NCI-H1417 treated with DMSO at 0.1 percent for 48 hours (cell line): ENCODE measurements at places on chromosomes 4 and X.

- no peak for DNase-seq
Observed at GRCh38 chr4:120939693-120940092, 17.2 kb upstream of the PRDM5 start.

- DNase-seq: no peak
Observed at GRCh38 chr4:155543126-155543765, 123.4 kb upstream of the GUCY1A1 start.

DNA sequence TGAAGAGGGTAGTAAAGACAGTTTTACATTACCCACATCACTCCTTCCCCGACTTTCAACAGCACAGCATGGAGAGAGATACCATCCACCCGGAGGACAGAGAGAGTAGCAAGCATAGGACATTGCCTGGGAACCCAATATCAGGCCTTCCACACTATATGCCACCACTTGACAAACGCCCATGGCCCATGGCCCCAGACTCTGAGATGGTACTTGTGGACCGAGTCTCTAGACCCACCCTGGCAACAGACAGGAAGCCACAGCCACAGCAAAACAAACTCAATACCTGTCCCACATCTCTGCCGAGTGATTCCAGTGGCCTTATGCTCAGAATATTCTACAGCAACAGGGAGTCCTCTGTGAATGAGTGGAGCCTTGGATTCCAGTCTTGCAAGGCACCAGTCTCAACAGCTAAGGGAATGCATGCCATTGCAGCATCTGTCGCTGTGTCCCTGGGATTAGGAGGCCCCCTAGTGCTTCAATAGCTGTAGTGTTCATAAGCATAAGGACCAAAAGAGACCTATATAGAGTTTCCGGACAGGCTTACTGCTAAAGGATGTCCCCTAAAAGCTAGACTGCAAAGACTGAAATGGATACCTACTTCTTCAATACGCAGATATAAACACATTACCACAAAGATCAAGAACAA lies 14.7 kb upstream of the CT55 start:
- DNase-seq: no peak

DNA sequence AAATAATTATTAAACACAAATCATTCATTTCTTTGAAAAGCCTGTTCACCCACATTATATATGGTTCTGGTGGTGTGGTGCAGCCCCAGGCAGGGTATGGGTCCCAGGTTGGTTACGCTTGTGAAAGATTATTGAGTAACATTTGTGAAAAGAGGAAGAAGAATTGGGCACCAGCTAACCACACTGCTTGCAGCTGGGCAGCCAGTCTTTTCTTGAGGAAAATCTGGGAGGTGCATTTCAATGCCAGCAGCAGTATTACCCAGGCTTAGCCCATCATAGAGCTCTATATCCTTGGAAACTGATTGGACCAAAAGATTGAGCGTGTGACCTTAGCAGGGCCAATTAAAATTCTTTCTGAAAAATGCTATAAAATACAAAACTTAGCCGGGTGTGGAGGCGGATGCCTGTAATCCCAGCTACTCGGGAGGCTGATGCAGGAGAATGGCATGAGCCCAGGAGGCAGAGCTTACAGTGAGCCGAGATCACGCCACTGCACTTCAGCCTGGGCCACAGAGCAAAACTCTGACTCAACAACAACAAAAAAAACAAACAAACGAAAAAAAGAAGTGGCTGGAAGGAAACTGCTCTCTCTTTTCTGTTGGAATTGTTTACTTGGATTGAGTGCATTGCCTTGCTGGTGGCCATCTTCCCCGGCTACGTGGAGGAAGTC lies 9.7 kb upstream of the PLAC8 start:
- no peak for DNase-seq

DNA sequence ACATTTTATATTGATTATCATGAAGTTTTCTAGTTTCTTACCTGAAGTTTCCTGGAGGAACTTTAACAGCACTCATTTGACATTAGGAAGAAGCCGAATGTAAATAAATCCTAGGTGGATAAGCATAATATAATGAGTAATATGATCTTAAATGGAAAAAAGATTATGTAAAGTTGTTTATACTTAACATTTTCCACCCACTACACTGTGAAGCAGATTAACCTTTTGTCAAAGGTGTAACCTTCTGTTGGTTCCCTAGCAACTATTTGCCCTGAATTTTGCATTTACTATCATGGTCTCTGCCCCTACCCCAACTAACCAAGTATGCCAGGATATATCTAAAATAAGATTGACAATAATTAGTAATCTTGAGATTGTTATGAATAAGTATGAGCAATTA lies at the start of gene UGT2A1:
Gene UGT2A1 (minus strand): TSS at position 101 of the 400 bp plus-strand sequence. CDS start 5,603 bp downstream, outside the sequence.
- DNase-seq: no peak

- no peak for DNase-seq
Observed at GRCh38 chrX:42422961-42423360, 355.0 kb downstream of the PPP1R2C start.

GRCh38 chr4:5812506-5813229 lies 80.2 kb downstream of the CRMP1 start:
- DNase-seq: peak; percentile 32

DNA sequence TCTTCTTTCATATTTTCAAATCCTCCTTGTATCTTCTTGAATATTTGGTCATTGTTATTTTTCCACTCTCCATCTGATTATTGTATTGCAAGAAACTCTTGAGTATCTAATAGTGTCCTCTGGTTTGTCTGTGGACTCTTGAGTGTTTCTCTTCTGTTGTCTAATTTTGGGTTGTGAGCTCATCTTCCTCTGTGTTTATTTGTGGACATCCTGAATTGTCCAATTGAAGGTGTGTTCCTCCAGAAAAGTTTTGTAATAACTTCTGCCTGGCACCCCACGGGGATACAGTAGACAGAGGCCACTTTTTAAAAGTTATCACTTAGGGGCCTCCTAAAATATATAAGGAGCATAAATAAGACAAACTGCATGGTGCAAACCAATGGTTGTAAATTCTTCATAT lies 3.1 kb upstream of the CC2D2A start:
- no peak for DNase-seq

DNA sequence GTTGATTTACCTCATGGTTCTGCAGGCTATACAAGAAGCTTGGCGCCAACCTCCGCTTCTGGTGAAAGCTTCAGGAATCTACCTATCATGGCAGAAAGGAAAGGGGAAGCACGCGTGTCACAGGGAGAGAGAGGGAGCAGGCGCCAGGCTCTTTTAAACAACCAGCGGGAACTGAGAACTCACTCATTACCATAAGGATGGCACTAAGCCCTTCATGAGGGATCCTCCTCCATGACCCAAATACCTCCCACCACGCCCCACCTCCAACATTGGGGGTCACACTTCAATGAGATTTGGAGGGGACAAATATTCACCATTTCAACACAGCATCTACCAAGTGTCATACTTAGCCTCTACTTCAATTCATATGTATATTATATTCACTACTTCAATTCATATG lies 18.8 kb upstream of the TBC1D8B start:
- DNase-seq: no peak

GRCh38 chr4:47413521-47413920 lies 50.0 kb downstream of the COMMD8 start:
- no peak for DNase-seq

- DNase-seq: no peak
Observed at GRCh38 chr4:77163641-77164040, 6.6 kb downstream of the CCNG2 start.

- no peak for DNase-seq
Observed at GRCh38 chr4:137376312-137376711, 156.0 kb downstream of the PCDH18 start.

DNA sequence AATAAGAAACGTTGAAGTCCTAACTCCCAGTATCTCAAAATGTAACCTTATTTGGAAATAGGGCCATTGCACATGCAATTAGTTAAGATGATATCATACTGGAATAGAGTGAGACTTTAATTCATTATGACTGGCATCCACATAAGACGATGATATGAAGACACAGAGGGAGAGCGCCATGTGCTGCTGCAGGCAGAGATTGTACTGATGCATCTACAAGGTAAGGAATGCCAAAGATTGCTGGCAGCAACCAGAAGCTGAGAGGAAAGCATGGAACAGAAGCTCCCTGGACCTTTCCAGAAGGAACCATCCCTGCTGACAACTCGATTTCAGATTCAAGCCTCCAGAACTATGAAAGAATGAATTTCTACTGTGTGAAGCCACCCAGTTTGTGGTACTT lies 697.0 kb upstream of the INTU start:
- DNase-seq: no peak

- DNase-seq: no peak
Observed at GRCh38 chr4:123599061-123599919, 202.7 kb downstream of the SPRY1 start.

GRCh38 chrX:15087747-15088146 lies 182.1 kb downstream of the ASB9 start:
- DNase-seq: no peak

DNA sequence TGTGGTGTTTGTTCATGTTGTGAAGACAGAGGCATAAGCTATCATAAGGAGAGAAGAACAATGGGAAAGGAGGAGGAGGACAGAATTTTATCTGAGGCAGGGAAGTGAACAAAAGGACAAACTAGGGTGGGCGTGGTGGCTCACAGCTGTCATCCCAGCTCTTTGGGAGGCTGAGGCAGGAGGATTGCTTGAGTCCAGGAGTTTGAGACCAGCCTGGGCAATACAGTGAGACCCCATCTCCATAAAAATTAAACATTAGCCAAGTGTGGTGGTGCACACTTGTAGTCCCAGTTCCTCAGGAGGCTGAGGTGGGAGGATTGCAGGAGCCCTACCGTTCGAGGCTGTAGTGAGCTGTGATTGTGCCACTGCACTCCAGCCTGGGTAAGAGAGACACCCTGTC lies 49.9 kb downstream of the TMEM154 start:
- DNase-seq: no peak

DNA sequence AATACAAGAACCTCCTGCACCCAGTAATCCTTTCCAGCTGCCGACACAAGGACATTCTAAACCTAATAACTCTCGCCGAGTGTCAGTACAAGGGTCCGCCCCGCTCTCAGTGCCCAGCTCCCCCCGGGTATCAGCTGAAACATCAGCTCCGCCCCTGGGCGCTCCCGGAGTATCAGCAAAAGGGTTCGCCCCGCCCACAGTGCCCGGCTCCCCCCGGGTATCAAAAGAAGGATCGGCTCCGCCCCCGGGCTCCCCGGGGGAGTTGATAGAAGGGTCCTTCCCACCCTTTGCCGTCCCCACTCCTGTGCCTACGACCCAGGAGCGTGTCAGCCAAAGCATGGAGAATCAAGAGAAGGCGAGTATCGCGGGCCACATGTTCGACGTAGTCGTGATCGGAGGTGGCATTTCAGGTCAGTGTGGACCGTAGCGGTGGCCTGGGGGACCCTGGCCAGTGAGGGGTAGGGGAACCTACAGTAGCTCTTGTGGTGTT lies at the start of gene MAOA:
Gene MAOA (plus strand): TSS at position 295 of the 490 bp plus-strand sequence. CDS start 43 bp downstream, at position 338.
- DNase-seq: no peak

- no peak for DNase-seq
Observed at GRCh38 chr4:1178300-1179088, 6.1 kb upstream of the SPON2 start.

DNA sequence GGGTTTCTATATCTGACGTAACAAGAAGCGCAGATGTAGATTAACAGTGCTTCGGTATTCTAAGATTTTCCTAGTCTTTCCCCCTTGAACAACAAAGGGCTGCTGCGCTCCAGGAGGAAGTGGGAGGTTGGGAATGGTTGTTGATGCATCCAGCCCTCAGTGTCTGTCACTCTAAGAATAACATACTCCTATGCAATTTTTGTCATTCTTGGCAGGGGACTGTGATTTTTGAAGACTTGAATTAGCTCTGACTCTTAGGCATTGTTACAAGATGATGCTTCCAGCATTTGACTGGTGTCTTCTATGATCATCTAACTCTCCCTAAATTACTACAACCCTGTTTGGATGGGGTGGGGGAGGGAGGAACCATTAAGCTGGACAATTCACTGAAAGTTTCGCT lies 394.2 kb downstream of the ARHGAP24 start:
- no peak for DNase-seq

DNA sequence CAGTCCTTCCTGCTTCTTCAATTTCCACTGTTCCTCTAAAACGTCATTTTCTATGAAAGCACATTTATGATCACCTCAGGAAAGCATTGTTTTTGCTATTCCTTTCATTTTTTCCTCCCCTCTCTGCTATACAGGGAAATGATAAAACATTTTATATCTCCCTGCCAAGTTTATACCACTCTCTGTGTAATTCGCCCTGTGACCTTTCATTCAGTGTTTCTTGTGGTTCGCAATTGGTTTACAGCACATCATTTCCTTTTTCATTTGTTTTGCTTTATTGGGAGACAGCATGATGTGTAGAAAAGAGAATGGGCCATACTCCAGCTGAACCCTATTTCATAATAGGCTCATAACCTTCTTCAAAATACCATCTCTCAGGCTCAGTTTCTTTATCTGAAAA lies 99.9 kb upstream of the RAPGEF2 start:
- DNase-seq: no peak

DNA sequence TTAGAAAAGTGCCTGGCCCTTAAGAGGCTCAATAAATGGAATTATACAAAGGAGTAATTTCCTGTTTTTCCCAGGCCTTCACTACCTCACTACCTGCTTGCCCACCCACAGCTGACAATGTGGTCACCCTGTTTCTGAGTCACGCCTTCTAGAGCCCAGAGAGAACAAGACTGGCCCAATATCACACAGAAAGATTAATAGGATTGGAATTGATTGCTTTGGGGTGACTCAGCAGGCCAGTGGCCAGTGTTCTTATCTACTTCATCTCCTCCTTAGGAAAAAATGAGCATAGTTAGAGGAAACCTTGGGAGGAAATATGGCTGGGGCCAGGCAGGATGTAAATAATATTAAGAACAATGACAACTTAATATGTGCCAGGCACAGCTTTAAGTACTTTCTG lies 4.5 kb upstream of the FGF16 start:
- DNase-seq: no peak

GRCh38 chrX:55220119-55220794 lies at the start of gene PAGE5:
TSS of gene PAGE5 (plus strand) at chrX:55220346. CDS start at chrX:55221383, 1,037 bp downstream.
- DNase-seq: no peak

DNA sequence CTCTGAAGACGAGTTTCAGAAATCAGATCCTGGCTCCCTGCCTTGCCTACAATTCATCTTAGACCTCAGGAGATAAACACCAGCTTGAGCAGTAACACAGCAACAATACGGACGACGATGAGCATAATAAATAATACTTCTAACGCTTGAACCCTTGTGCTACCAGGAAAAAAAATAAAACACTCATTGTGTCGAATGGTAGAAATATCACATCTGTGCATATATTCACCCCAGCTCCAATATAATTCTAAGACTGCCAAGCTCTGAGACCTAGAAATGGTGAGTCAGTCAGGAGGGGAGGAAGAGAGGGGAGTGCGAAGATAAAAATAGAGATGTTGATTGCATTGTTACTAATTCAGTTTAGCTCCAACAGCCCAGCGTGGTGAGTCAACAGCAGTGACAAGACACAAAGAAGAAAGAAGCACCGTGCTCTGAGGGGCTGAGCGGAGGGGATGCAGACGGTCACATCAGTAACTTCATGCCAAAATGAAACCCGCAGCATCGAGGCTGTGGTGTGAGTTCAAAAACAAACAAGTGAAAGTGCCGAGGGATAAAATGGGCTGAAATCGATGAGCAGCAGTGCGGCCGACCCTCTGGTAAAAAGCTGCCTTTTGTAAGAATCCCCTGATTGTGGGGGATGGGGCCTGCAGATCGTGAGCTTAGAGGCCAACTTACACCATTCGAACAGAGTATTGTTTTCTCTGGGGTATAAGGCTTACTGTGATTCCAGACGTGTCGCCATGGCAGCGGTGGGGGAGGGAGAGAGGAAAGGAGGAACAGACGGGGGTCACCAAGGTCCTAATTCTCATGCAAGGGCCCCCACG lies 150.4 kb downstream of the MGST2 start:
- no peak for DNase-seq
